Naive thymus-derived CD8-positive, alpha-beta T cell (primary cell): ENCODE measurements at places on chromosomes 5 and 9.

- DNase-seq: peak; percentile 89
Observed at GRCh38 chr5:178234750-178235587, 2.4 kb upstream of the PHYKPL start.

DNA sequence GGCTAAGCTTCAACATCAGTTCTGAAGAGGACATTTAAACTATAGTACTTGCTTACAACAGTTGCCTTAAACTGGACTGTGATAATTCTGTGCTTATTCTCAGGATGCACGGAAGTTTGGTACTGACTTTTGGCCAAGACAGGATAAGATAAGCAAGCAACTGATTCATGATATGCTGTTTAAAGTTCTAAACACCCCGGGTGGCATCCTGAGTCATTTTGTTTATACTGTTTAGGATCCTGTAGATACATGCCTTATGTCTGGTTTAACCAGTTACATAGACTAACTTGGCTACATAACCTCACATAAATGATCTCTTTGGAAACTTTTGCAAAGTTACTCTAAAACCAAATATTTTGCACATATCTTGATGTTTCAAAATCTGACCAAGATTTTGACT, 95.9 kb downstream of the CDH9 start:
- no peak for DNase-seq

- DNase-seq: no peak
Observed at GRCh38 chr9:83599071-83599470, 23.9 kb upstream of the IDNK start.

DNA sequence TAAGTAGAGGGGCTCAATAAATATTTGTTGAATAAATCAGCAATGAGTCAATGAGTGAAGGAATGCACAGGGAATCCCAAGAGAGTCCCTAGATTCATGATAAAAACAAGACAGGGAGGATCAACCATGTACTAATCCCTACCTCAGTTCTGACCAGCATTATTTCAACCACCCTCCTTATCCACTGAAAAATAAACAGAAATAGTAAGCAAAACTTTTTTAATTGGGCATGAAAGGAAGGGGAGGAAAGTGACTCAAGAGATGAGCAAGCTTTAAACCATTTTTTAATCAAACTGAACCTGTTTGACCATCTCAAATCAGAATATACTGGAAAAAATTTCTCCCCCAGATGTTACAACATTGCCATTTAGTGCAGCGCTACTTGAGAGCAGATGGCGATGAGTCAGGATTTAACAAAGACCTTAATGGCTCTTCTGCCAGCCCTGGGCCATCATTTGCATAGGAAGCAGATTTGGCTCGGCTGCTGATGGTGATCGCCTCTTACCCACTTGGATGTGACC, 194.8 kb upstream of the SLC30A5 start:
- no peak for DNase-seq

DNA sequence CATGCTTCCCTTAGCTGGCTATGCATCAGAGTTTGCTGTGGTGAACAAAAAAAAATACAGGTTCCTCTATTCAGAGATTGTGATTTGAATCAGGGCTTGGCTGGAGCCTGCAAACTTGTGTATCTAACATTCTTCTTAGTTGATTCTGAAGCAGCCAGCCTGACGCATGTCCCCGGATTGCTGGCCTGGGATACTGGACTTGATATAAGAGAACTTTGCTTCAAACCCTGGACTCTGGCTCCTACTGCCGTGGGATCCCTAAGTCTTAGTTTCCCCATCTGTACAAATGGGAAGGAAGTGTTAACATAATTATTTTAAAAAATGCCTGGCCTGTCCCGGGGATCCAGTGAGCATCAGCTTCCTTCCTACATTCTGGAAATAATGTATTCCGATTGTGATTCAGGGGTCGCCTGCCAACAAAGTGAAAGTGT, 292.8 kb downstream of the ARHGEF28 start:
- DNase-seq: no peak

GRCh38 chr9:126342621-126343031, 16.0 kb downstream of the MVB12B start:
- DNase-seq: no peak
